Iris pigment epithelial cell (primary cell): ENCODE measurements at places on chromosomes 13 and 19.

DNA sequence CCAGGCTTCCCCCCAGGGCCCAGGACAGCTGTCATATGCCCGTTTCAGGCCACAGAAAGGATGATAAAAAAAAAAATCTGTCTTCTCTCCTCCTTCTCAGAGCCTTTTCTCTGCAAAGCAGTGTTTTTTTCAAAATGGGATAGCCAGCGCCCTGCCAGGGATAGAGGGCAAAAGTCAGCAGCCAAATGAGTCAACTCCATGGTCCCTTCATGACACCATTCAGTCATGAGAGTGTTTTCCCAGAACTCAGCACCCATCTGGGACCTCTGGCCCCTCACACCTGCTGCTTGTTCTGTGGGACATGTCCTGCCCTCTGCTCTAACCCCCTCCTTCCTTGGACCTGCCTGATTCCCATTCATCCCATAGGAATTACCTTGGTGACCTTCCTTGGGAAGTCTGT is 95.0 kb downstream of the CYSLTR2 start:
- no peak for DNase-seq

DNA sequence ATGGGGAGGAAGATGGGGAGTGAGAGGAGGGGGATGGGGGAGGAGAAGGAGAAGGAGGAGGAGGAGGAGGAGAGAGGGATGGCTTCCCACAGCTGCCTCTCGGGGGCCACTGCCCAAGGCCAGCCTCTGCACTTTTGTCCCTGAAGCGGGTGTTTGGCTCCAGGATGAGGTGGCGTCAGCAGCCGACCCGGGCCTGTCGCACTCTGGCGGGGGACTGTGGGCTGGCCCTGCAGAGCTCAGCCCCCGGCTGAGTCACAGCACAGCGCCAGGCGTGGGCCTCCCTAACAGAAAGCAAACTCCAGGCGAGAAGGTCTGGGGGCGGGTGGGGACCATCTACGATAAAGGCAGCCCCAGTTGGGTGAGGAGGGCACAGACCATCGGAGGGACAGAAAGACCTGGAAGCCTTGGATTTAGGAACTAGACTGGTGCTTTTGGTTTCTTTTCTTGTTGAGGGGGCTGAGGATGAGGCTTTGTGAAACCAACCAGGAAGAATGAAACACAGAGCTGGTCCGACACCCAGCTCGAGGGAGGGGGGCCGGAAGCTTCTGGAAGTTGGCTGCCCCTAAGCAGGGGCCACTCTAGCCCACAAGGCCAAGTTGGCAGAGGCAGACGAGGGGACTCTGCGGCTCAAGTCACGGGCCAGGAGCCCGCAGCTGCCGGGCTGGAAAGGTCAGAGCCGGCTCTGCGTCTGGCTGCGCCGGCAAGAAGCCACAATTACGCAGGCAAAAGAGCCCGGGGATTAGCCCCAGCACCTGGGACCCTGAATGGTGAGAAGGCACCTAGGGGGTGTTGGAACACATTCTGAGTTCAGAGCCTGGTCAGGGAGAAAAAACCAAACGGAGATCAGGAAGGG is 18.2 kb downstream of the LSM4 start:
- DNase-seq = peak; percentile 84

GRCh38 chr13:82867284-82867683 is 1015.0 kb downstream of the SLITRK1 start:
- DNase-seq = no peak

- DNase-seq = no peak
Measured at GRCh38 chr19:51203916-51204315, 21.0 kb upstream of the CD33 start.

- peak; percentile 9 for DNase-seq
Measured at GRCh38 chr13:66264971-66265370, 965.2 kb downstream of the PCDH9 start.

- DNase-seq = peak; percentile 40
Measured at GRCh38 chr19:29845574-29846176, 33.9 kb downstream of the CCNE1 start.

DNA sequence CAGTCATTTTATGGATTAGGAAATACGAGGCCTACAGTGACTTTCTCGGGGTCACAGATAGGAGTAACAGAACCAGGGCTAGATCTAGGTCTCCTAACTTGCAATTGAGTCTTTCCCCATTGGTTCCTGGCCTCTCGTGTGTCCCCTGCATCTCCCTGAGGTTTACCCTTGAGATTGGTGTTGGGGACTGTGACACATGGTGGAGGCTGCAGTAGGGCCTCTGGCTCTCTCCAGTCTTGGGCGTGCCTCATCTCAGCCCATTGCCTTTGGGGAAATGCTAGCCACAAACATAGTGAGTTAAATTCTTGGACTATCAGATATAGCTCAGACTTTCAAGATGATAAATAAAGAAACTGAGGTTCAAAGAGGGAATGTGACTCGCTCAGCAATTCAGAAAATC is 212.1 kb downstream of the KCNRG start:
- DNase-seq = no peak

DNA sequence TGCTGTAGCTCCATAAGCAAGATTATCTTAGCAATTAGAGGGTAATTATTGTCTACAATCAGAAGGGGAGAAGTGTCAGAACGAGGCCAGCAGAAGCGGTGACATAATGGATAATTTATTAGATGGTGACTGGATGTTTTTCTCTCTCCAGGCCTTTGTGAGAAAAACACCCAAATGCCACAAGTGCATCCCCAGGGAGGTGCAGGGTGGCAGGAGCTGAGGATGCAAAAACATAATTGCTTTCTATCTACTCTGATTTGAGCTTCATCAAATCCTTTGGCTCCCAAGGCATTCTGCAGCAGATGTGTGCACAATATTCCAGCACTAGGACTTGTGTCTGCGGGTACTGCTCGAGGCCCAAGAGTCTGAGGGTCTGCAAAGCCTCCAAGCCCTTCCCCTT is 220.1 kb upstream of the SERP2 start:
- DNase-seq = no peak

DNA sequence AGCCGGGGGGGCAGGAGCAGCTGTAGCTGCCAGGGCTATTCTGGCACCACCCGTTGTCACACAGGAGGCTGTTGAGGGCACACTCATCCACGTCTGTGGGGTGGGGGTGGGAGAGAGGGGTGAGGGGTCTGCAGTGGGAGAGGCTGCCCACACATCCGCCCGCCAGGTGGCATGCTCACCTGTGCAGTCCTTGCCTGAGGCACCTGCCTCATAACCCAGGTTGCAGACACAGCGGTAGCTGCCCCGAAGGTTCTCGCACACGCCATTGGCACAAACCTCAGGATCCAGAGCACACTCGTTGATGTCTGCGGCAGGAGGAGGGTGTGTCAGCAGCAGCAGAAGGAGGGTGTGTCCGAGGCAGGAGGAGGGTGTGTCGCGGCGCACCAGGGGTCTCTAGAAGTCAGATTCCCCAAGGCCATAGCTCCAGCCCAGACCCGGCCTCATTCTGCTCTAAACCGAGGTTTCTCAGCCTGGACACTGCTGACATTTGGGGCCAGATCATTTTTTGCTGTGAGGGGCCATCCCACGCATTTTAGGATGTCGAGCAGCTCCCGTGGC is 20.3 kb downstream of the FBN3 start:
- DNase-seq = no peak

- DNase-seq = no peak
Measured at GRCh38 chr13:68666774-68667397, 1436.8 kb upstream of the PCDH9 start.

GRCh38 chr19:12092956-12093355 is 28.4 kb downstream of the ZNF844 start:
- peak; percentile 34 for DNase-seq

GRCh38 chr19:12265921-12266704 is 28.6 kb downstream of the ZNF44 start:
- no peak for DNase-seq

DNA sequence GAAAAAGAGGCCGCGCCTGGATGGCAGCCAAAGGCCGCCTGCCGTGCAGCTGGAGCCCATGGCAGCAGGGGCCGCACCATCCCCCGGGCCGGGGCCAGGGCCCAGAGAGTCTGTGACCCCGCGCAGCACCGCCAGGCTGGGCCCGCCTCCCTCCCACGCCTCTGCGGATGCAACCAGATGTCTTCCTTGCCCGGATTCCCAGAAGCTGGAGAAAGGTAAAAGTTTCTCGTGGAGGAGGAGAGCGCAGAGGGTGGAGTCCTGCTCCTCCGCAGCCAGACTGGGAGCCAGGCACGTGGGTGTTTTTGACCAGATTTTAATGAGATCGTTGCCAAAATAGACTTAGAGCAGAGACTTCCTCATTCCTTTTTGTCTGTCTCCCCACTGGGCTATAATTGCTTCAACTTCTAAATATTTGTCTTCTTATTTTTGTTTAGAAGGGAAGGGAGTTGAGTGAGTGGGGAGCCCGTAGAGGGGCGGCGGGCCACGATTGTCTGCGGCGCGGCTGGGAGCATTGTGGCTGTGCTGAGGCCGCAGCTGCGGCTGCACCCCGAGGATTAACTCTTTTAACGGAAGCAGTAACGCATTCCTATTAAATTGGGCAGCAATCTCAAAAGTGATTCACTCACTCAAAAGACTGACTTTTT is 22.8 kb upstream of the NDUFS7 start:
- peak; percentile 73 for DNase-seq

GRCh38 chr19:34639491-34640085 is 37.4 kb downstream of the SCGB2B2 start:
- peak; percentile 63 for DNase-seq

DNA sequence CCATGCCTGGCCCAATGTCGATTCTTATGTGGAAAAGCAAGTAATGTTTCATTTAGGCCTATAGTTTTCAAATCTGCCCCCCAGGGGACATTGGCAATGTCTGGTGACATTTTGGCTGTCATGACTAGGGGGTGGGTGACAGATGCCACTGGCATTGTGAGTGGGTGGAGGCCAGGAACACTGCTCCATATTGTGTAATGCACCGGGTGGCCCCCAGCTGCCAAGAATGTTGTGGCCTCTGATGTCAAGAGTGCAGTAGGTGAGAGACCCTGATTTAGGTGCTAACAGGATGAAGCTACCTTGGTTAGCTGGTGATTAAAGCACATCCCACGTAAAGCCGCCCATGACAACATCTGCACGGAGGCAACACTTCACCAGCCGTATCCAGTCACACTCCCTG is 10.8 kb downstream of the C19orf44 start:
- no peak for DNase-seq

DNA sequence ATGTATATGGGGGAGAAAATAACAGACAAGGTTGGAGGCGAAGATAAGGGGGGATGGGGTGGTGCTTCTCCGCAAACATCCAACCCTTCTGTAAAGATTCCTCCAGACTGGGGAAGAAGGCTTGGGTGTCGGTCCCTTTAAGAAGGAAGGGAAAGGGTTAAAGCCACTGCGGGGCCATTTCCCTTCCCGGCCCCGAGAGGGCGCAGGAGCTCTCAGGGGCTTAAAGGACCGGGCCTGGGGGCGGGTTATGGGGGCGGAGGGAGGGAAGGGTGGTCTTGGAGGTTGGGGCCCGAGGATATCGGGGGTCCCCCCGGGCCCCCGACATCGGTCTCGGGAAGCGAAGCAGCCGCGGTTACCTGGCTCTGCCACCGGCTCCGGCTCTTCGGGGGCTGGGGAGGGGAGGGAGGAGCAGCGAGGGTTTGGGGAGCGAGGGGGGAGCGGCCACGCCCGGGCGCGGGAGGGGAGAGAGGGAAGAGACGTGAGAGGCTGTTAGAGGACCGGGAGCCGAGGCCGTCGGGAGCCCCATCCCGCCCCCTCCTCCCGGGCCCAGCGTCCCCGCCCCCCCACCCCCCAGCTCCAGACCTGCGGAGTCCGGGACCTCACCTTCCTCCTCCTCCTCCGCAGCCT is 2.8 kb downstream of the TNNT1 start:
- no peak for DNase-seq

- DNase-seq = no peak
Measured at GRCh38 chr13:113560645-113561416, 23.7 kb upstream of the TFDP1 start.

- no peak for DNase-seq
Measured at GRCh38 chr19:38736413-38737280, 7.6 kb downstream of the CAPN12 start.

GRCh38 chr13:109673477-109673876 is 112.9 kb downstream of the IRS2 start:
- peak; percentile 45 for DNase-seq
